HTR-8/SVneo (cell line): ENCODE measurements at places on chromosomes 16 and 17.

GRCh38 chr17:38357486-38358123, 6.0 kb downstream of the SOCS7 start:
- DNase-seq, result no peak

- DNase-seq, result no peak
Measured at GRCh38 chr17:50511058-50511457, 2.8 kb downstream of the MYCBPAP start.

DNA sequence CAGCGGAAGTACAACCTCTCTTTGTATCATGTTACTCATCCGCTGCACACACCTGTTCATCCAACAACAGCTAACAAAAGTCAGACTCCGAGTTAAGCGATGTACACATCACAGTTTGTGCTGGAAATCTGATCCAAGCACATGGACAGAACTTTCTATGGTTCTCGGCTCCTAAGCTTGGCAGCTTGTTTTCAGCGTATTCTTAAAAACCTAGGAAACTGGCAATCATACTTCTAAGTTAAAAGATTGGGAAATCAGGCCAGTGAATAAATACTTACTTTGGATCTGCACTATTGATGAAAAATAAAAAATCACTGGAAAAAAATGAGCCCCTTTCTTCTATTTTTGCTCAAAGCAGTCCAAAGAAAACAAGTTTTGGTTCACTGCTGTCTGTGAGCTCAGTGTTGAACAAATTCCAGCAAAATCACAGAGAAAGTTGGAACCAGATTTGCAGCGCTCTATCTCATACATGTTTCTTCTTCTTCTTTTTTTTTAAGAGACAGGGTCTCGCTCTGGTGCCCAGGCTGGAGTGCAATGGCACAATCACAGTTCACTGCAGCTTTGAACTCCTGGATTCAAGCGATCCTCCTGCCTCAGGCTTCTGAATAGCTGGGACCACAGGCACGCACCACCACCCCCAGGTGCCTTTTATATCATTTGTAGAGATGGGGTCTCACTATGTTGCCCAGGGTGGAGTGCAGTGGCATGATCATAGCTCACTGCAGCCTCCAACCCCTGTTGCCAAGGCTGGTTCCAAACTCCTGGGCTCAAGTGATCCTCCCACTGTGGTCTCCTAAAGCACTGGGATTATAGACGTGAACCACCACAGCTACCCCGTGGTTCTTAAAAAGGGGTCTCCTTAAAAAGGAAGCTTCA, 71.6 kb upstream of the CREBBP start:
- DNase-seq, result no peak

DNA sequence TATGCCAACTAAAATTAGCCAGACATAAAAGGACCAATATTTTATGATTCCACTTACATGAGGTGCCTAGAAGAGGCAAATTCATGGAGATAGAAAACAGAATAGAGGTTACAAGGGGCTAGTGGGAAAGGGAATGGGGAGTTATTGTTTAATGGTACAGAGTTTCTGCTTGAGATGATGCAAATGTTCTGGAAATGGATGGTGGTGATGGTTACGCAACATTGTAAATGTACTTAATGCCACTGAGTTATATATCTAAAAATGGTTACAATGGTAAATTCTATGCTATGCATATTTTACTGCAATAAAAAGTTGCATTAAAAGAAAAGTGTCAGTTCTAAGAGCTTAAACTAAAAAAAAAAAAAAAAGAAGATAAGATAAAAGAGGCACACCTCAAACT, 17.9 kb downstream of the MT1X start:
- no peak for DNase-seq

DNA sequence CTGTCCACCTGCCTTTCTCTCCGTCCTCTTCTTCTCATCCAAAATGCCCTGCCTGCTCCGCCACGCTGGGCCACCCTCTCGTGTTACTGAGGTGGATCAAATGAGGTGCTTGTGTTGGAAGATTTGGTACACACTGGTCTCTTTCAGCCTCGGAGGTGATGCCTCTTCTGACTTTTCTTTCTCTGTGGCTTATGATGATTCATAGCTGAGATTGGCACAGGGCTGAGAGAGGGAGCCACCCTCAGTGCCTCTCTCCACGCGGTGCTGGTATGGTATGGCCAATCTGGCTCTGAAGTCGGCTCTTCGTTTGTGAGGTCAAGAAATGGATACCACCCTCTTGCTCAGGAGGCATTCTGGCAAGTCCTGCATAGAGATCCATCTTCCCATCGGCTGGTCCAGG, 82.4 kb downstream of the PLCG2 start:
- DNase-seq, result no peak

DNA sequence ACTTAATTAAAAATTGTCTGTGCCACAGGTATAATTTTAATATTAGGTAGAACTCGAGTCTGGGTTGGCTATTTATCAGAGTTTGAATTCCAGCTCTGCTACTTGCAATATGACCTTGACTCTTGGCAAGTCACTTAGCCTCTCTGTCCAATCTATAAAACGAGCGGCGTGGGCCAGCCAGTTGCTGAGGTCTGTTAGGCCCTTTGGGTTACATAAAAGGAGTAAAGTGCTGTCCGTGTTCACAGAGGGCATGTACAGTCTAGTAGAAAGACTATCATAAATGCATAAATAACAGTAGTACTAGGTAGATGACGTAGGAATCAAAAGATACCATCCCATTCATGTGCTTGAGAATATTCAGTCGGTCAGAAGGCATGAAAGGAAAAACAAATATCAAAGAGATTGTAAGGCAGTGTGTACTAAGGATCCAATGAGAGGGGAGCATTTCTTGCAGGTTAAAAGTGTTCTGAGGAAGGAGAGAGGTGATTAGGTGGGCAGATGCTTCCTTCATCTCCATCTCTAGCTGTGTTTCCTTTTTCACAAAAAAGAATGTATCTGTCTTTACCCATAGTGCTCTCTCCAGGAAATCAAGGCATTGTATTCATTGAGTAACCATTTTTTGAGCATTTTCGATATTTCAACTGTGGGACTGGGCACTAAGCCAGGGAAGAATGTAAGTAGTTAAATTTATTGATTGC, 2.4 kb downstream of the TNRC6A start:
- no peak for DNase-seq

DNA sequence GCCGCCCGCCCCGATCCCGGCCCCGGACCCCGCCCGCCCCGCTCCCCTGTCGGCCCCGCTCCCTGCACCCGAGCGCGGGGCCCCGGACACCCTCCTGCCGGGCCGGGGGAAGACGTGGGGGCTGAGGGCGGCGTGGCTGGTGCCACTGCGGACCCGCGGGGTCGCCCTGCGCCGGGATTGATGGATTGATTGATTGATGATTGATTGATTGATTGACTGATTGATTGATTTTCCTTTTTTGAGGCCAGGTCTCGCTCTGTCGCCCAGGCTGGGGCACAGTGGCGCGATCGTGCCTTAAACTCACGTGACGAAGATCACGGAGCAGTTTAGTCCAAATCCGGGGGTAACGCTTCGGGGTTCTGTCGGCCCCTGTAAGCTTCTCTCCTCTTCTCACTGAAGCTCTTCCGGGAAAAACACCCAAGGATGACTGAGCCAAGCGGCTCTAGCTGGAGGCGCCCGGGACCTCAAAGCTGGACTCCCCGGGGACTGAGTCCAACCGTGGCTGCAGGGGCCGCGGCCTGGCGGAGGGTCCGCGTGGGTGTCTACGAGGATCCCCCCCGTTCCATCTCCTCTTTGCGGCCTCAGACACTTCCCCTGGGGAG, 40.2 kb upstream of the BHLHA9 start:
- DNase-seq, result no peak

DNA sequence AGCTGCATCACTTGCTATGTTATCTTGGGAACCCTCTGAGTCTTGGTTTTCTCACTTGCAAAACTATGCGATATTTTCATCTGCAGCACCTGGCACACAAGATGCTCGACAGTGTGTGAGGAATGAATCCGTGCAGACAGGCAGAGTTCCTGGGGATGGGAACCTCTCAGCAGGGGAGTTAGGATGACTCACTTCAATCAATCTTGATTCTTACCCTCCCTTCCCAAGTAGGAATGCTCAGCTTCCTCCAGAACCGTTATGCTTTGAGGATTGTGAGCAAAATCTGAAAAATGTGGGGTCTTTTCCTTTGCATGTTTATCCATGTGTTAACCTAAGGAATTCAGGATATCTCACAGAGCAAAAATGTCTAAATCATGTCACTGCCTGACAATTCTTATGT, 68.9 kb upstream of the HNF1B start:
- peak; percentile 93 for DNase-seq

GRCh38 chr17:80924111-80924806, 67.4 kb upstream of the CHMP6 start:
- no peak for DNase-seq

GRCh38 chr16:68257906-68258800, 6.2 kb upstream of the SLC7A6 start:
- peak; percentile 68 for DNase-seq

GRCh38 chr17:75549246-75550138, 24.0 kb downstream of the LLGL2 start:
- no peak for DNase-seq

DNA sequence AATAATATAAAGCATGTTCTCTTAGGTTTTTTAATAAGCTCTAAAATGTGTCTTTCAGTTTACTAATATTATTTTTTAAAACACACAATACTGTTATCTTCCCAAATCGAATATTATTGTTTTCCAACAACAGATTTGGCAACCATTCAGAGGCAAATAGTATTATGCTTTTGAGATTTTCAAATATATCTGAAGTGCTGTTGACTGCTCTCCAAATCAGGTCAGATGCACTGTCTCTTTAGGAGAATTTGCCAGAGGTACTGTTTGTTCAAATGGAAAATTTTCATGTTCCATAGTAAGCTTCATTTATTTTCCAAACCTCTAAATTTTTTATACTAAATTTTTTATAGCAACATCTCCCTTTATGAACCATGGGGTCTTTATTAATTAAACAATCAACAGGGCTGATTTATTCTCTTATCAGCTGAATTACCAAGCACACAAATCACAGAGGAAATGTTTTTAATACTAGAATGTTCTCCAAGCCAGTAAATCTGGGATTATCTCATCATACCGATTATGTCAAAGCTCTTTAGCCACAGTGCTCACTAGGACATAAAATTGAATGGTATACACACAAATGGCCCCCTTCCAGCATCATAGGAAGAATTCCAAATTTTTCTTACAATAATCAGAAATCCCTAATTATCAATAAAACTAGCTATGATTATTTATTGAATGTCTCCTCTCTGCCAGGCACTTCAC, 108.8 kb upstream of the HLF start:
- DNase-seq, result no peak

DNA sequence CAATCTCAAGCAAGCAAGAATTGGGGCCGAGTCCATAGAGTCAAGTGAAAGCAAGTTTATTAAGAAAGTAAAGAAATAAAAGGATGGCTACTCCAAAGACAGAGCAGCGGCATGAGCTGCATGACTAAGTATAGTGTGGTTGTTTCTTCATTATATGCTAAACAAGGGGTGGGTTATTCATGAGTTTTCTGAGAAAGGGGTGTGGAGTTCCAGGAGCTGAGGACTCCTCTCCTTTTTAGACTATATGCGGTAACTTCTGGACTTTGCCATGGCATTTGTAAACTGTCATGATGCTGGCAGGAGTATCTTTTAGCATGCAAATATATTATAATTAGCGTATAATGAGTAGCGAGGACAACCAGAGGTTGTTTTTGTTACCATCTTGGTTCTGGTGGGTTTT, 819.9 kb downstream of the KCNJ2 start:
- DNase-seq, result no peak

GRCh38 chr17:67773246-67773645, 52.1 kb upstream of the BPTF start:
- DNase-seq, result no peak

GRCh38 chr17:57356719-57357391, 100.5 kb downstream of the MSI2 start:
- no peak for DNase-seq

DNA sequence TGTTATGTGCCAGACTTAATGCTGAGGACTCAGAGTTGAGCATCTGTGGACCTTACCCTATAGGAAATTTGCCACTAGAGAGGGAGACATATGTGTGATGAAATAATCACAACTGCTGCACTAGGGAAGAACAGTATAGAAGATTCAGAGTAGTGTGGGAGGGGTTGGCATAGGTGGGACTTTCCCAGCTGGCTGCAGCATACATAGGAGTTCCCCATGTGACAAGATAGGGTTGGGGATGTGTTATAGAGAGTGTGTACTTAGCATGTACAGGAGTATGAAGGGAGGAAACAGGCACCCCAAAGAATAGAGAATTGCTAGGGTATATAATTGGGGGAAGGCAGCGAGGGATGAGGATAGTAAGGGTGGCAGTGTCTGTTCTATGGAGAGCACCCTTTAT, 2.9 kb downstream of the NUP93 start:
- no peak for DNase-seq

DNA sequence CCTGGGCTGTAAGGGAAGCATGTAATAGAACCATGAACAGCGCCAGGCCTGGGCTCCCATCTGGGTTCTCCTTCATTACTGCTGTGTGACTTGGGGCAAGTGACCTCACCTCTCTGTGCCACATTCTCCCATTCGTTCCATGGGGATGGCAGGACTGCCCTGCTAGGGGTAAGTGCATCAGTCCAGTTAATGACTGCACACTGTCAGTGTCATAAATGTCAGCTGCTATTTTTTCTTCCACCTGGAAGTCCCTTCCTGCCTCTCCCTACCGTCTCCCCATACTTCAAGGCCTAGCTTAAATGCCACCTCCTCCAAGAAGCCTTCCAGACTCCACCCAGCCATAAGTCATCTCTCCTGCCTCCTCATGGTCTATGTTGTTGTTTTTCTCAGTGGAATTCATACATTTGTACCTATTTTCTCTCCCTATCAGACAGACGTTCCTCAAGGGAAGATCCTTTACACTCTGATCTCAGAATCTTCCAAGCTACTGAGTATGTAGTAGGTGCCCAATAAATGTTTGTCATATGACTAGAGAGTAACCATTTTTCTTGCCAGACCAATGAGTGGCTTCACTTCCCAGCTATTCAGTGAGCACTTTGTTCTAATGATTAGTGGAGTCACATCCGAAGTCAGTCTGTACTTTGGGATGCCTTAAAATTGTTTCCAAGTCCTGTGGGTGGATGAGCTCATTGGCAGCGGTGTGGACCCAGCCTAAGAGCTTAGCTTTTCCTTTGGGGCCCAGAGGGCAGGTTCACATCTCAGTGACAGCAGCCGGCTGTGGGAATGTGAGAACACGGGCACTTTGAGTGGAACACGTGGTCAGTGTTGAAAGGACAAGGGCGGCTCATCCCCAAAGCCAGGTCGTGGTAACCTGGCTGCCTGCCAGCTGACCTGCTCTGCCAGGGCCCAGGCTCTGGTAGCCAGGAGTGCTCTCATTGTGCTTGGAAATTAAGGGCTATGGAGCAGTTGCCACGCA, 147.5 kb upstream of the GSE1 start:
- DNase-seq, result no peak

DNA sequence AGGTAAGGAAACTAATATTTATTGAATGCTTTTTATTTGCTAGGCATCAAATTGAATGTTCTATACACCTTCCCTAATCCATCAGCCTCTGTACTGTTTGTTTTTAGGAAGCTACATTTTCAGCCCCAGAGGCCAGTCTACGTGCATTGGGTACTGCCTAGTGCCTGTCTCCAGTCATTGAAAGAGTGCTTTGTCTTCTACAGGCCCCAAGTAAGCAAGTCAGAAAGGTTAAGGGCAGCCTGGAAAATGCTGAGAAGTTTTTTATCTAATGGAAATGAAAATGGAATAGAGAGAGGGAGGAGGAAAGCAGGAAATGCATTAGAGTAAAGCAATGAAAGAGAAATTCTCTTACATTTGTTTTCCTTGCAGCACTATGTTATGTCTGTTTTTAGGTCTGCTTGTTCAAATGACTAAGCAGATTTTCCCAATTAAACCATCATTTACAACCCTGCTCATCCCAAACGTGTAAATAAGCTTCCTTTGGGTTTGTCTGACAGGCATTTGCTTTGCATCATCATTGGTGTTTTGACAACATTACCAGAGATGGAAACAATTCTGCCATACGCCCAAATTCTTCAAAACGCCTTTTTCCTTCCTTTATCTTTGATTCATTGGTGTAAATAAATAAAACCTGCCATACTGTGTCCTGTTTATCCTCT, 116.0 kb upstream of the GOT2 start:
- no peak for DNase-seq
